ENCODE measurements at places on chromosomes 5 and 9.

GRCh38 chr9:79353856-79354520 lies 217.8 kb upstream of the TLE4 start:
- no peak for DNase-seq

DNA sequence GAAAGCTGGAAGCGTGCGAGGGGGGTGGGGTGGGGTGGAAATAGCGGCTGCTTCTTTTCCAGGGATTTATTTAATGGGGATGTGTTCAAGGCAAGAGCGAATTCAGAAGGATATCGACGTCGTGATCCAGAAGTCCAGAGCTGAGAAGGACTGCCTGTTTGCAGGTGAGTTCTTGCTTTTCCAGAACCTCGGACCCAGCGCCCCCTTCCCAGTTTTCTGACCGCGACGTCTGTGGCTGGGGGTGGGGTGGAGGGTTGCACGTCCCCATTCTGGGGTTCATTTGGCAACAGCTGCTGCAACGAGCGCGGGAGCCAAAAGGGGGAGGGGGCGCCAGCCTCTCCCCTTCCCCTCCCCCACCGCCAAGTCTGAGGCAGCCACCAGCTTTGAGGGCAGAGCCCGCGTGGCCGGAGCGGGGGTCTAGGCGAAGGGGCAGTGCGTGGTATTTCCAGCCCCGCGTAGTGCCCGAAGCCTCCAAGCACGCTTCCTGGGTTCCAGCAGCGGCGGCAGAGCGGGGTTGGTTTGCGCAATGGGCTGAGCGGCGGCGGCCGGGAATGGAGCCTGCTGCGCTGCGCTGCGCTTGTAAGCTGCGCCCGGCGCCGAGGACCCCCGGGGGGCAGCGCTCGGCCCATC lies 701 bp downstream of the PARP8 start:
- DNase-seq = no peak

- DNase-seq = no peak
Observed at GRCh38 chr5:53543401-53543800, 17.0 kb upstream of the NDUFS4 start.

DNA sequence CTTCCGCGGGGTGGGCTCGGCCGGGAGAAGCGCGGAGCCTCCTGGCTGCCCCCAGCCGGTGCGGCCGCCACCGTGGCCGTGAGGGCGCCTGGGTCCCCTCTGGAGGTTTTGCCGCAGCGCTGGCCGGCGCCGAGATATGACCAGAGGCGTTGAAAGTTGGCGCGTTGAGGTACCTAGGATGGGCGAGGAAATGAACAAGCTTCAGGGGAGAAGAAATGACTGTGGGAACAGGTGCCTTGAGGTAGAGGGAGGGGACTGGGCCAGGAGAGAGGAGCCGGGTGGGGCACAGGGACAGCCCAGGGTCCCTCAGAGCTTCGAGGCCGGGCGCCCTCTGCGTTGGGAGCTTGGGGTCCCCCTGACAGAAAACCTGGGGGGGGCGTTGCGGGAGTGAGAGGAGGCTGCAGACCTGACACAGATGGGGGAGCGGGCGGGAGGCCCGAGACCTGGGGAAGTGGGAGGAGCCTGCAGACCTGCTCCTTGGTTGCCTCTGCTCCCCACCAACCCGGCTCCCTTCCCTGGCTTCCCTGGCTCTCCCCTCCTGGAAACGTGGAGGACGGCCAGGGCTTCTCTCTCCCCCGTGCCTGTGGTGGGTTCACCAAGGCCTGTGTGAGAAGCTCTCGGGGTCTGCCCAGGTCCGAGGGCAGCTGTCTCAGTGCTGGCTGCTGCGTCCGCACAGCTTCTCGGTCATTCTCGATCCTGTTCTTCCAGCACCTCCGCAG lies 14.2 kb downstream of the RABL6 start:
- DNase-seq = peak; percentile 86

Measured in G401 (cell line).